ENCODE measurements at places on chromosomes 7 and 10.

DNA sequence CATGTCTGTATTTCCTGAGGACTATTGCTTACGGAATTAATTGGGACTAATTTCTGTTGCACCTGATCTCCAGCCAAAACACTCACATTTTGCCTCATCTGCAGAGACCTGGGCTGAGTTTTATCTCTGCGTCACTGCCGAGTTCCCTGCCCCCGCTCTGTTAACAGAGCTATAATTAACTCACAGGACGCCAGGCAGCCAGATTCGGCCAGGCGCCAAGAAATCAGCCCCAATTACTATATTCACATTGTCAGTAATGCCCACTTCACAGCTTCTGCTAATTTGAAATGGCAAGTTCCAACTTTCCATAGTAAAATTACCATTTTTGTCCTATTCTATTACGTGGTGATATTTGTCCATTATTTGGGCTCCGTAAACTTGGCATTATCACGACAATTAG is 130.5 kb downstream of the CUX1 start:
- DNase-seq, result no peak

DNA sequence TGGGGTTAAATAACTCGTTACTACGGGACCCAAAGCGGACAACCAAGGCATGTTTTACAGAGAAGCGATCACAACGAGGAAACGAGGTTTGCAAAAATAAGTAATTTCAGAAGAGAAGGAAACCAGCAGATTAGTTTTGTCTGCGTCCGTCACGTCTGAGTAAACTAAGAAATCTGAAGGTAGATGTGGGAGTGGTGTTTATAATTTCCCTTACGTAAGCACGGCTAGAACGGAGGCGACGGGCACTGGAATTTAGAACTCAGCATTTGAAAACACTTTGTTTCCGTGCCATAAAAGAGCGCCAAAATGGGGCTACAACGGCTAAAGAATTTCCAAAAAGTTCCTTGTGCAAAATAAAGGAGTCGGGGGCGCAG is 718 bp upstream of the UMAD1 start:
- no peak for DNase-seq

DNA sequence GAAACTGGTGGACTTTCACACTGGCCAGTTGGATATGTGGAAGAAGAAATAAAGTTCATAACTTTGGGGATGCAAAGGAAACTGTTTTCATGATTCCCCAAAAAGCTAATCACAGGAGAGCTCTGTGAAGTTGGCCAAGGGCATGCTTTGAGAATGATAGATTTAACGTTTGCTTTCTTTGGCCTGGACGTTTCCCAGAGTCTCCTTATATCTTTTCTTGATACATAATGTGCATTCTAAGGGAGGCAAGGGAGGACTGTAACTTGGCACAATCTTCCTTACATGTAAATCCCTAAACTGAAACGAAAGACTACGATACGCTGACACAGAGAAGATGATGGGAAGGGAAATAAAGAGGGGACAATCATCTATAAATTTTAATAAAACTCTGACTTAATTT is 176.5 kb upstream of the INHBA start:
- DNase-seq, result no peak

DNA sequence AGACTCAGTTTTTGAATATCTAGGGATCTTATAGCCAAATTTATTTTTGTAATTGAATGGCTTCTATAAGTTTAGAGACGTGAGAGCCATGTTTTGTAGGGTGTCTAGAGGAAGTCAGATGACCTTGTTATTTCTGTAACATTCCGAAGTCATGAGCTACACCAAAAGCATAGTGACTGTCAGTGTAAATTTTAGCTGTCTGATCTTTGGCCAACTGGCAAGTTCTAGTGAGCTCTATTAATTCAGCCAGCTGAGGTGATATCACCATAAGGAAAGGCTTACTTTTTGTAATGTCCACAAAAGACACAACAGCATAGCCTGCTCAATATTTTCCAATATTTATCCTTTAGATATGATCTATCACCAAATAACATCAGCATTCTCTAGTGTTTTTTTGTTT is 9.9 kb upstream of the NT5C3A start:
- DNase-seq, result no peak

DNA sequence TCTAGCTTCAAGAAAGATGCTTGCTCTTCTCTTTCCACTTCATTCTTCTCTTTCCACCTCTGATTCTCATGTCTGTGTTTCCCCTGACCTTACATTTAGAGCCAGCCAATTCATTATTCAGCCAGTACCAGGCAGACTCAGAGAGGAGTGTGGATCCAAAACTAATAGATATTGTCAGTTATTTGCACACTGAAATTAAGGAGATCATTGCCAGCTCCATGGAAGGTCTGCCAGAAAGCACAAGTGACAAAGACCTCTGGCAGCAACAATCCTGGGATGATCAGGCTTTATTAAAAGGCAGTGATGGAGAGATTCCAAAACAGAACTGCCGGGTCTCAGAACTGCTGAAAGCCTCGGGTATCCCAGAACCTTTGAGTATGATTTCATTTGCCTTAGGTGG is 749.4 kb downstream of the XPNPEP1 start:
- no peak for DNase-seq

DNA sequence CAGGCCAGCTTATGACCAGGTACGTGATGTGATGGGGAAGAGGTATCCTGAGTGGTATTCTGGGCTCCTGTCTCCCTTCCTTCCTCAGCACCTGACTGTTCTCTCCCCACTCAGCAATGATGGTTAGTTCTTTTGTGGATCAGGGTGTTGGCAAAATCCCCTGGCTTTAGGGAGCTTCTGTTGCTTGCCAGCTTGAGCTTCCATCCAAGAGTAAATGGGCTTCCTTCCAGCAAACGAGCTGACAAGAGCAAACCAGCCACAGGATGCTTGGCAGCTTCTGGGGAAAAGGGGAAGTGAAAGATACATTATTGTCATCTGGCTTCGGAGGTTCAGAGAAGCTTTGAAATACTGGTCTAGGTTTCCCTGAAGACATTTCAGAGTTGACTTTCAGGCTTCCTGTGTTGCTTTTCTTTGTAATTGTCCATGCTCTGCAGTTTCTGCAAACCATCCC is 5.2 kb downstream of the DUSP5 start:
- no peak for DNase-seq

- DNase-seq, result no peak
Observed at GRCh38 chr10:112848228-112848627, 101.8 kb upstream of the TCF7L2 start.

GRCh38 chr7:17027143-17027788 is 145.5 kb upstream of the AGR3 start:
- DNase-seq, result no peak

DNA sequence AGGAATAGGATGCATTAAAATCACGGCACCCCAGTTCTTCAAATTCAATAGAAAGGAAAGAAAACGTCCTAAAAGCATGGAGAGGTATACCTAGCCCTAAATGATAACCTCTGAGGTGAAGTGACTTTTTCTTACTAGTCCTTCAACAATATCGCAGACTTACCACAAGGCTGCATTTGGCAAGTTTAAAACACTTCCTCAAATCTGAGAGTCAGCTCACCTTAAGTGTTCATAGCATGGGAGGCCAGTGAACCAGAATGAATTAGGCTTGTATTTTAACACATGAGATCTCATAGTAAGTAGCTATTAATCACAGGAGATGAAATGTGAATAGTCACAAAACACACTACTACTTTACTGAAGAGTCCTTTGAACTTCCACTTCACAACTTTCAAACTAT is 124.2 kb downstream of the RNF32 start:
- no peak for DNase-seq

DNA sequence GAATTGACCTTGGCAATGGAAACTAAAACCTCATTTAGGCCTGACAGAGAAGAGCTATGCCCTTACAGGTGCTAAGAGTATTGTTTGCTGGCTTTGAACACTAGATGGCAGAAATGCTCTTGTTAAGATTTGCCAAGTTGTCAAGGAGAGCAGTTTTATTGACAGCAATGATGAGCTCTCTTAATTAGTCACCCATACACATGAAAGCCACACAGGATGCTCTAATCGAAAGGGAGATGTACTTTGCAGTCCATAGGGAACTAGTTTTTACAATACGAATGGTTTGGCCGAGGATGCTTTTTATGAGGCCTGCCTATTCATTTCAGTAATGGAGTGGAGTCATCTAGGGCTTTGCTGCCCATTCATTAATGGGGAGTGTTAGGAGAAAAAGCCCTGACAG is 45.4 kb upstream of the MBL2 start:
- DNase-seq, result peak; percentile 43

DNA sequence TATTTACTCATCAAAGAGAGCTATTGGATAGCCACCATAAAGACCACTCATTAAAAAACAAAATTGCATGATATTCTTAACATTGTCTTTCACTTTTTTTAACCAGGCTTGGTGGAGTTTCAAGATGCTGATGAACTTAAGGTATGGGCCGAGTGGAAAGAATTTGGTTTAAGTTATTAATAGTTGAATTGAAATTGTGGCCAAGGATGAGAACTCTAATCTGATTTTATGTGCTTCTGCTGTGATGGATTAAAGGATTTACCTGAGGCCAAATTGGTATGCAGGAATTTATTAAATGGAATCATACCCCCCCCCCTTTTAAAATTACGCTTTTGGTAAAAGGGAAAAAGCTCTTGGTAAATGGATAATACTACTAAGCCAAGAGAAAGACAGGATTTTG is 33.8 kb upstream of the TOMM7 start:
- DNase-seq, result no peak

DNA sequence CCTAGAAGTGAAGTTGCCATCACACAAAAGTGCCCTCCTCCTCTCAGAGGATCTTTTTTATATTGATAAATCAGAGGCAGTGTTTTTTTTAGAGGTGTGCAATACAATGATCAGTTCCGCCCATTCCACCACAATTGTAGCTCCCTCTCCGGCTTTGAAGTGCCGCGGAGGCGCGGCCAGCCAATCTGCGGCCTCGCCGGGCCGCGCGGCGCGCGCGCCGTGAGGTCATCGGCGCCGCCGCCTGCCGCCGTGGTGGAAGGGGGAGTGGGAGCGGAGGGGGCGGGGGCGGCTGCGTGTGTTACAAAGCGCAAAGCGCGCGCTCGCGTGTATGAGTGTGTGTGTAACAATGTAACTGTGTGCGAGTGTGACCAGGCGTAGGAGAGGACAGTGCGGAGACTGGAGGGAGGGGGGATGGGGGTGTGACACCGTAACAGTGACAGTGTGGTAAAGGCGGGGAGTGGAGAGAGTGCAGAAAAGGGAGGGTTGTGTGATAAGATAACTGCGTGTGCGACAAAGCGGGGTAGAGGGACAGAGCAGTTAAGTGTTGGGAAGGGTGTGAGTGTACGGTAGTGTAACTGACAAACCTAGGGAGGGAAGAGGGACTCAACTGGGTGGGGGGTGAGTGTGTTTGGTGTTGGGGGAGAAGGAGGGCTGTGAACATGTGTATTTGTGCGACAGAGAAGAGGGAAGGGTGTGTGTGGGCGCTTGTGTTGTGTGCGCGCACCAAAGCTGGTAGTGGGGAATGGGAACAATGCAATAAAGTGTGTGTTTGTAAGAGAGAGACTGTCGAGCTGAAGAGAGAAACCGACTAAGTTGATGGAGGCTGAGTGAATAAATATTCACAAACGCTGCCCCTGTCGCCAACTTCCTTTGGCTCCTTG is at the start of gene SP8:
Gene SP8 (minus strand): TSS at position 108 of the 881 bp plus-strand sequence. CDS start 88 bp downstream, at position 20.
- no peak for DNase-seq

- DNase-seq, result no peak
Observed at GRCh38 chr7:66015440-66016130, 33.6 kb upstream of the GUSB start.

DNA sequence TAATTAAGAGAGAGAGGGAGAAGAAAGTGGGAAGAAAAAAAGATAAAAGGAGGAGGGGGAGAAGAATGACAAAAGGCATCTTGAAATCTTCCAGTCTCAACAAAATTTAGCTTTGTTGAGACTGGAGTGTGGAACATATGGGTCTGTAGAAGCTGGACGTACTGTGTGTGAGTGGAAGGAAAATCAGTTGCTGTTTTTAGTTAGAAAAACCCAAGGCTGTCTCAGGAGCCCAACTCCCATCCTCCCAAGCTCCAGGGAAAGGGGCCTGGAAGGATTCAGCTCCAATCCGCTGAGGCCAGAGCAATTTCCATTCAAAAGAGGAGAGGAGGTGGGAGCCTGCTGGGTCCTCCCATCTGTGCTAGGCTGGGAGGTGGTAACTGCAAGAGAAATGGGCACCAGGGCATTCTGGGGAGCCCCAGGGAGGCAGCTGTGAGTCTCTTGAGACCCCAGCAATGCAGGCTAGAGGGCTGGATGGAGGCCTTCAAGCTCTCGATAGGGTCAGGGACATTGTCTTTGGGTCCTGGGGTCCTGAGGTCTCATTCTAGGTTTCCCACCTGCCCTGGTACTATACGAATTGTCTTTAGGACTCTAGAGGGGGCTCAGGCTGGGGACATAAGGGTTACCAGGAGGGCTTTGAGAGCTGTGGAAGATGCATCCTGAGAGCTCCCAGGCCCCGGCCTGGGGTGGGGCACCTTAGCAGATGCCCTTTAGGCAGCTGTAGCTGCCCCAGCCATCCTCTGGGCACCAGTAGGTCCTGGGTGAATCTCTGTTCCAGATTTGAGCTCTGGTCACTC is 21.4 kb downstream of the ADCYAP1R1 start:
- no peak for DNase-seq

- DNase-seq, result no peak
Observed at GRCh38 chr10:92238054-92238585, 52.8 kb downstream of the CPEB3 start.

DNA sequence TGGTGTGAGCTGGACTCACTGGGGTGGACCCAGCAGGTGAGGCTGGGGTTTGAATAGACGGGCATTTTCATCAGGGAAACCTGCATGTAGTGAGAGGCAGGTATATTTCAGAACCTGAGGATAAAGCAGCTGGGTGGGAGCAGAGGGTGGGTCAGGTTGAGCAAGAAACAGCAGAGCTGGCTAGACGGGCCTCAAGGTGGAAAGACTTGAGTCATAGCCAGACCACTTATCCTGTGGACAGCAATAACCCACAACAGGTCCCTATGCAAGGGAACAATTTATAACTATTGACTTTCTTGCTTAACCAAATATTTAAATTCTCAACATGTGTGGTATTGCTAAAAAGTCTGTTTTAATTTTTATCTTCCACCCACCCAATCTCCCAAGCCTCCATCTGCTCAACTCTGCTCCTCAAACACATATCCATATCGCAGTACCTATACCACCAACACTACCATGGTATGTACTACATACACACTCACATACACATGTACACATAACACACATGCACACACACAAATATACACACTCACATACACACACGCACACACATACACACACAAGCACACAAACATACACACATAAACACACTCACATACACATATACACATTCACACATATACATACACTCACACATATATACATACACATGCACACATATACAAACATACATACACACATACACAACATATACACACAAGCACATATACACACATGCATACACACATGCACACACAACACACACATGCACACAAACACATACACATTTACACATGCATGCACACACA is 129.0 kb upstream of the C7orf33 start:
- DNase-seq, result no peak

All from NCI-H460 (cell line).